ENCODE measurements at places on chromosomes 13 and 19.

GRCh38 chr19:20664901-20665781, 3.8 kb upstream of the ZNF626 start:
- no peak for DNase-seq

GRCh38 chr19:925087-925525, 729 bp upstream of the ARID3A start:
- peak; percentile 74 for DNase-seq

DNA sequence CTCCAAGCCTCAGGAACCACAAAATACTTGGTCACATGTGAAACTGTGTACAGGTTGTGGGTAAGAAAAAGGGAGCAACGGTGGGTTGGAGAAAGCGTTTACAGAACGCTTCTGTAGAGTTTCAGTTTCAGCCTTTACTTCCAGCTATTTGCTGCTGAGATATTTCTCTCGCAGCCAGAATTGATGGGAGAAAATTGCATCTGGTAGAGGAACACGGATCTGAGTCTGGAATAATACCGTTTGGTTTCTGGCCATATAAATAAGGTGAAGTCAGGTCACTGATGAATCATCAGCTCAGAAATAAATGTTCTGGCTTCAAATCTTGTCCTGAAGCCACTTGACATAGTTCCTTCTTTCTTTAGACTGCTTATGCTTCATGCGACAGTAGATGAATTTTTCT, 20.3 kb upstream of the RFC3 start:
- DNase-seq: no peak

DNA sequence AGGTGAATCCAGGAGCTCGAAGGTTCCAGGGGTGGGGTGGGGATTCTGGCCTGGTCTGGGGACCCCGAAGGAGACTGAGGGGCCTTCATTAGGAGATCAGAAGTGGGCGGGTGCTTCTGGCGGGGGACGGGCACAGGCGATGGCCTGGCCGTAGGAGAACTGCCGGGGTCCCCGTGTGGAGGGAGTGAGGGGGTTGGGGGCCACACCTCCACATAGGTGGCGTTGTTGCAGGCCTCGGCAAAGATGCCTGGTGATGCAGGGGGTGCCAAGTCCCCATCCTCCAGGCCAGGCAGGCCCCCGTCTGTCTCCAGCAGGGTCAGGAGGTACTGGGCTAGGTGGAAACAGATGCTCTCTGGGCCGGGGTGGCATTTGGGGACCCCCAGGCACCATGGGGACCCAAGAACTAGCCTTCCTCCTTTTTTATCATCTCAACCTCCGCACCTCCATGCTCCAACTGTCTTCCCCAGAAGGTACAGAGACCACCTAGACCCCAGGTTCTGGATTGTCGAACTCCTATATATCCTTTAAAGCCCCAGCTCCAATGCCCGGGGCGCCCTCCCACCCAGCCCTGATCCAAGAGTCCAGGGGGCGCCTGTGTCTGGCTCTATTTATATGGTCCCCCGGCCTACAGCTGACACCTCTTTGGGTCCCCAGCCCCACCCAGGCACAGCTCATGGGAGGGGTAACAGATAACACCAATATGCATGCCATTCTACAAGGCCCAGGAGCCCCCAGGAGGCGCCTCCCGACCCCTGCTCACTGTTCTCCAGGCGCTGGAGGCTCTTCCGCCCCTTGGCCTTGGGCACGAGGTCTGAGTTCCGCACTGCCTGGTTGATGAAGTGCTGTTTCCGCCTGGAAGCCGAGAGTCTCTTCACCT, 8.2 kb downstream of the RNU6-9 start:
- no peak for DNase-seq

GRCh38 chr13:22311734-22312404, 641.0 kb downstream of the FGF9 start:
- peak; percentile 40 for DNase-seq

DNA sequence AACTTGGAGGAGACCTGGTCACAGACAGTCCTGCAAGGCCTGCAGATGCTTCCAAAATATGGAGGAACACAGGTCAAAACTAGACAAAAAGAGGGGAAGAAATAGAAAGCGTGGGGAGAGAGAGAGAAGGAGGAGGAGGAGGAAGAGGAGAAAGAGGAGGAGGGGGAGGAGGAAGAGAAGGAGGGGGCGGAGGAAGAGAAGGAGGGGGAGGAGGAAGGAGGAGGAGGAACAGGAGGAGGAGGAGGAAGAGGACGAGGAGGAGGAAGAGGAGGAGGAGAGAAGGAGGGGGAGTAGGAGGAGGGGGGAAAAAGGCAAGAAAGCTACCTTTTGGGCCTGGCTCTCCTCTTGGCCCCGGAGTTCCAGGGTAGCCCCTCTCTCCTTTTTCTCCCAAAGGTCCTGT, 105.8 kb downstream of the COL4A1 start:
- no peak for DNase-seq

All from NCI-H1694 treated with DMSO at 0.1 percent for 48 hours (cell line).